ENCODE measurements at places on chromosomes 7 and 10.

DNA sequence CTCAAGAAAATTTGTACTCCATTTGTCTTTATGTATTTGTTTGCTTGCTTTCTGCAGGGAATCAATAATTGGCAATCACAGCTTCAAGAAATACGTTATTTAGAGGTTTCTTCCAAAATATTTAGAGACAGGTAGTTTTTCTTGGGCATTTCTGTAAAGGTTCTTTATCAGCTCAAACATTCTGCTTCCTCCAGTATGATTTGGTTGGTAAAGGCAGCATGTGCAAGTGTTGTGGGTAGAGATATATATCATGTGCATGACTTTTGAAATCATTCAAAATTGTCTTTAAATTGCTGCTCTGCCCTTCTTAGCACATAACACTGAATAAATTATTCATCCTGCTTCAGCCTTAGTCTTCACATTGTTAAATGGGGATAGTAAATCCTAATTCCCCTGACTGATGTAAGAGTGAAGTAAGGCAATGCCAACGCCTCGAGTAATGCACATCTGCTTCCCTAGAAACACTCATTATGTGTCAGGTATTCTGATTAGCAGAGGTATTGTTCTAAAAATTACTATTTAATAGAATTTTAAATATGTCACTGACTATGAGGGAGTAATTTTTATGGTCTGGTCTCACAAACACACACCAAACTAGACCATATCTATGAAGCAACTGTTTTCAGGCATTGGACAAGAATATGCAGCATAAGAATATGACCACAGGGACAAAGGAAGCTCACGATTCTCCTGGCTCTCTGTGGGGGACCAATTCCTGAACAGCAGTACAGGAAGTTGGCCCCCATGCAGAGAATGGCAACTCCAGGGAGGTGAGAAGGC lies 77.3 kb upstream of the AKR1E2 start:
- no peak for DNase-seq

- no peak for DNase-seq
Observed at GRCh38 chr7:131773413-131773812, 217.0 kb upstream of the PODXL start.

DNA sequence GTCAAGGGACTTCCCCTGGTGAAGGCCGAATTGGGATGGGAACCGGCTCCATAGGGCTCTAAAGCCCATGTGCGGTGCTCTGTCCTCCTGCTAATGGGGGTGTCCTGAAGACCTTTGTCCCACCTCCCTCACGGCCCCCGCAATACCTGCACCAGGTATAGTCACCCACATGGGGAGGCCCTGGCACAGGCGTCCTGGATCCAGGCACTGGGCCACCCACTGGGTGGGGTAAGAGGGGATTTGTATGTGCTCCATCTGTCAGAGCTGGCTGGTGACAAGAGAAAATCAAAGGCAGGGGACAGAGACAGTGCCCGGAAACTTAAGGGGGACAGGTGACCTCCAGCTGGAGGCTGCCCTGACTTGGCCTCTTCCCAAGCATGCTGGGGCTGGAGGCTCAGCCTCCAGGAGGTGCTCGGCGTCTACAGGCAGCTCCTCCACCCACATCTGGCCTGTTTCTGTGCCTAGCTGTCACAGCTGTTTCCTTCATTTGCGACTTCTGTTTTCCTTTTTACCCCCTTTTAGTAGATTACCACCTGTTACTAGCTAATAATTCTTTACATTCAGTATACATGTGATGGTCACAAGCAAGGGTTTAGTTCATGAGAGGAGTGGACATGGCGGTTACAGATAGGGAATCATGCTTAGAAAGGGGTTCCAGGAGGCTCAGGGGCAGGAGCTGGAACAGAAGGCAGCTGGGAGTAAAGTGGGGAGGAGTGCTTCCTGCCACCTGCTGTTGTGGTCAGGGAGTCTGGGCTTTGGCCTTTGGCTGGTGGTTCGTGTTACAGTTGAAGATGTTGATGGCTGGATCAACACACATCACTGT lies 2.3 kb upstream of the CUZD1 start:
- DNase-seq, result no peak

DNA sequence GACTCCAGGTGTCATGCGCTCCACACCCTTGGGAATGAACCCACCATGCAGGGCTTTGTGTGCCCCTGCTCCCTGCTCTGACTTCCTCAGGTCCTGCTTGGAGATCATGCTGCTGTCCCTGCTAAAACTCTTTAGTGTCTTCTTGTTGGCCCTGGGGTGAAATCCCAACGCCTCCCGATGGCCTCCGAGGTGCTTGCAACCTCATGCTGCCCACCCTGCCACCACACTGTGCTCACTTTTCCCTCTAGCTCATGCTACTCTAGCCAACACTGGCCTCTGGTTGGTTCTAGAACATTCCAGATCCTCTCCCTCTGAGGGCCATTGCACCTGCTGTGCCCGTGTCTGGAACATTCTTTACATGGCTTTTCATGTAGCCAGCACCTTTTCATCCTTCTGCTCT lies 227.7 kb downstream of the ADAM12 start:
- no peak for DNase-seq

GRCh38 chr10:11098666-11099065 lies 81.0 kb downstream of the CELF2 start:
- DNase-seq, result no peak

- DNase-seq, result no peak
Observed at GRCh38 chr7:45430397-45430796, 143.8 kb upstream of the ADCY1 start.

- DNase-seq, result no peak
Observed at GRCh38 chr10:20888620-20889330, 8.3 kb downstream of the NEBL start.

DNA sequence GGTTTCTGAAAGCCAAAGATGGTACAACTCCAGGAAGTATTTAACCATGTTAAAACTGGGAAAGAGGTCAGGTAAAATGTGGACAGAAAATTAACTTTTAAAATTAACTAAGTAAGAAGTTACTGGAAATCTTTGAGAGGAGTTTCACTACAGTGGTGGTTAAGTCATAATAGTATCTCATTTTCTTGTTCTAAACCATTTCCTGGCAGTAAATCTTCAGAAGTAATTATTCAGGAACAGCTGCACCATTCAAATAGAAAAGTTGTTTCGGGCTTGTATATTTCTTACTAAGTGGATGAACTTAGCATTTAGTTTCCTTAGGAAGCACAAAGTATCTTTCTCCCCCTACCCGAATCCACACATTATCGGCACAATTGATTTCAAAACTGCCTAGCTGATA lies 27.1 kb downstream of the COPG2 start:
- DNase-seq, result no peak

- DNase-seq, result no peak
Observed at GRCh38 chr7:47452715-47453092, 129.2 kb downstream of the TNS3 start.

DNA sequence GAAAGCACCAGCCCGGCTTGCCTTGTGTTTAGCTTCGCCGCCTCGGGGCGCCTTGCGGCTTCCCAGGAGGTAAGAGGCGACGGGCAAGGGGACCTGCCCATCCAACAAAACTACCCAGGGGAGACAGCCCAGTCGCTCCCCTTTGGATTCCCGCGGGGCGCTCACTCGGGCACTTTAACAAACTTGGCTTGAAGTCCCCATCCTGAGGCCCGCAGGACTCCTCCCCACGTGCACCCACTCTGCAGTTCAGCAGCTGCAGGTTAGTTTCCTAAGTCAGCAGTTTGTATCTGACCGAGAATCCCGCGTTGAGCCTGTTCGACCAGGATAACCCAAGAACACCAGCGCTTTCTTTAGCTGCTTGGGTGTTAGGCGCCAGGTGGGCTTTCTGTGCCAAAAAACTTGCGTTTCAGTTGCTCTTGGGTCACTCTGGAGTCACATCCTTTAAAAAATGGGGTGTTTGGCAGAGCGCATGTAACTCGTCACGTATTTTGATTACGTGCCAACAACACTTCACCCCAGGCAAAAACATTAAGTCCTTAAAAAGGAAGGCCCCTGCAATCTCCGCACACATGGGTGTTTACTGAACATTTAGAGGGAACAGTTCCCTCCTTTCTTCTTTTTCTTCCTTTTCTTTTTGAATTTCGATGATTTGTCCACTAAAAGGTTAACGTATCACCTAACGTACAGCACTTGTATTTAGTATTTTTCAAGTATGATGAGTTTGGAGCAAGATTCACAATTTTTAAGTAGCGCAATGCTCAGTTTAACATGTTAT lies 876 bp downstream of the DNAH11 start:
- DNase-seq, result no peak

DNA sequence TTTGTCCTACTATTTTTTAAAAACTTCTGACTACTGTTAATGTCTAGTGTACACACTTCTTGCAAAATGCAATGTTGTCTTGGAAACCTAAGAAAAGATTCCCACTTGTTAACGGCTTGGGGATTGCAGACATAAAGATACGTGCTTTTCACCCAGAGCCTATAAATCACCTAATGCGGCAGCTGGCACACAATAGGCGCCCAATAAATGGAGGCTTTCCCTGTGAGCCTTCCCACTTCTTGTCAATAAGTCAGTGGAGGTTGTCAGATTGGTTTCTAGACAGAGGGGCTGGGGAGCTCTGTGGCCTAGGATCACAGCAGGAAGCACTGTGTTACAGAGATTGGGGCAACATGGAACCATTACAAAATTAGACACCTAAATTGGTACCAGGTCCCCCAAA lies 74.7 kb downstream of the VSTM4 start:
- no peak for DNase-seq

- DNase-seq, result no peak
Observed at GRCh38 chr10:65294329-65294728, 1631.5 kb upstream of the LRRTM3 start.

DNA sequence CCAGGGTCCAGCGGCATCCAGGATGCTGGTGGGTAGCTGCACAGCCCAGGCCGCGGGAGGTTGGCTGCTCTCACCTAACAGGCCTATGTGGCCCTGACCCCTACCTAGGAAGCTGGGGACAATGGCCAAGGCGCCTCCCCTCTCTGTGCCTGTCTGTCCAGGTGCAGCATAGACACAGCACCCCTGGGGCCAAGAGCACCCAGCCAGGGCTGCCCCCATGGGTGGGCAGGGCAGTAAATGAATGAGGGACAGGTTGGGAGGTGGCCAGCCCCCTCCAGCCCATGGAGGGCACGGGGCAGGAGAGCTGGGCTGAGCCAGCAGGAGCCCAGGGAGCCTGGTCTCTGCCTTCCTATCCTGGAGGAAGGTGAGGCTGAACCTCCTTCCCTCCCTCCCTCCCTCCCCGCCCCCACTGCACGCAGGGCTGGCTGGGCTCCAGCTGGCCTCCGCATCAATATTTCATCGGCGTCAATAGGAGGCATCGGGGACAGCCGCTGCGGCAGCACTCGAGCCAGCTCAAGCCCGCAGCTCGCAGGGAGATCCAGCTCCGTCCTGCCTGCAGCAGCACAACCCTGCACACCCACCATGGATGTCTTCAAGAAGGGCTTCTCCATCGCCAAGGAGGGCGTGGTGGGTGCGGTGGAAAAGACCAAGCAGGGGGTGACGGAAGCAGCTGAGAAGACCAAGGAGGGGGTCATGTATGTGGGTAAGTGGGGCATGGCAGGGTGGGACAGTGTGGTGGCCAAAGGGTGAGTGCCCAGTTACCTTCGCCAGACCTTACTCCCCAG lies at the start of gene SNCG:
TSS of gene SNCG (plus strand) at position 484 of the 785 bp plus-strand sequence. CDS start at position 583, 99 bp downstream.
- DNase-seq, result no peak

DNA sequence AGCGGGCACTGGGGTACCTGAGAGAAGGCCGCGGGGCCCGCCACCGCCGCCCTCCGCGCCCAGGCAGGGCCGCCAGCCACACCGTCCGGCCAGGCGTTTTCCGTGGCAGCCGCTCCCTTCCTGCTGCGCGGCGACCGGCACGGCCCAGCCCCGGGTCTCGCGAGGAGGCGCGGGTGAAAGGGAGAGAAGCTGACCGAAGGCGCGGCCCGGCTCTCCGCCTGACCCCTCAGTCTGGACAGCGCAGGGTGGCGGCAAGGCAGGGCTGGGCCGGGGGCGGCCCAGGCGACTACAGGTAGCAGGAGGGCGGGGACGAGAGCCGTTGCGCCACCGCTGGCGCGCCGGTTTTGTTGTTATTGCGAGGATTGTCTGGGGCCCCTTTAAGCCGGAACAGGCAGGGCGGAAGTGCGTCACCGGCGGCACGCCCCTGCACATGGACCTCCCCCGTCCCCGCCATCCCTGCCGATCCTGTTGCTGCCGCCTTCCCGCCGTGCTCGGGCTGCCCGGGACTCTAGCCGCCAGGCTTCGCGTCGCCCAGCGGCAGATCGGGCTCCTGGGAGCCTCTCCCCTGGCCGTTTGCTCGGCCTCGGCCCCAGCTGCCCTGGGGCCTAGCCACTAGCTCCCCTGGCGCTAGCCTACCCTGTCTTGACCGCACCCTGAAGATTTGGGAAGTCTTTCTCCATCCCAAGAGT lies at the start of gene HERPUD2:
TSS of gene HERPUD2 (minus strand) at position 352 of the 689 bp plus-strand sequence. CDS start 805 bp downstream, outside the sequence.
- DNase-seq, result peak; percentile 78

GRCh38 chr7:2403014-2403717 lies at the start of gene CHST12:
Gene CHST12, plus strand, starts transcription at chr7:2403611. Its CDS starts 29,029 bp downstream, at chr7:2432640.
- peak; percentile 90 for DNase-seq

GRCh38 chr7:37230221-37230620 lies 218.4 kb downstream of the ELMO1 start:
- DNase-seq, result no peak

DNA sequence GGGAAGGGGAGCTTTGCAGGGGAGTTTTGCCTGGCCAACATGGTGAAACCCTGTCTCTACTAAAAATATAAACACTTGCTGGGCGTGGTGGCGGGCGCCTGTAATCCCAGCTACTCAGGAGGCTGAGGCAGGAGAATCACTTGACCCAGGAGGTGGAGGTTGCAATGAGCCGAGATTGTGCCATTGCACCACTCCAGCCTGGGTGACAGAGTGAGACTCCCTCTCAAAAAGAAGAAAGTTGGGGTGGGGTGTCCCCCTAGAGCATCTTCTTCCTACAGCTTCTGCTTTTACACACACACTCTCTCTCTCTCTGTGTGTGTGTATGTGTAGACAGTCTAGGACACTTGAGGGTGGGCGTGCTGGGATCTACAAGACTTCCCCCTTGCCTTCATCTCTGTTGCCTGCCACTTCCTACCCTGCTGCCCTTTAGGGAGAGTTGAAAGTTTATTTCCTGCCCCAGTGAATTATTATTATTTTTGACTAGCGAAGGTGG lies 21.7 kb downstream of the PLAU start:
- no peak for DNase-seq

DNA sequence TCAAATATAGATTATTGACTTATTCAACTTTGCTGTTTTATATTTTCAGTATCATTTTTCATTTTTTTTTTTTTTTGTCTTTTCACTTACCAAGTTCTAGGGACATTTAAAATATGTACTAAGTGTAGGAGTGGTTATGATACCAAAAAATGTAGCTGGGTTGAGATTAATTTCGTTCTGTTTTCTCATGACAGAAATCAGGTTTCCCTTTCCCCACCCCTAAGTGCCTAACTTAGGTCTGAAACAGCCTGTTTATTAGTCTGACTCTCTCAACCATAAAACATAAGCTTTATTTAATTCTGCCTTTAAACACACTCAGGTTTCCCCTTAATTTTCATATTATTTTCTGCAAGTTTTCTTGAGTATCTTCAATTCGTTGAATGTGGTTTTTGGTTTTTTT lies 22.1 kb downstream of the TMEM106B start:
- DNase-seq, result no peak

- no peak for DNase-seq
Observed at GRCh38 chr7:9719303-9719702, 1254.4 kb upstream of the PHF14 start.

- DNase-seq, result peak; percentile 36
Observed at GRCh38 chr7:151110941-151111645, 24.8 kb downstream of the AGAP3 start.

- DNase-seq, result no peak
Observed at GRCh38 chr10:77643795-77644468, 6.3 kb upstream of the KCNMA1 start.

Data from stimulated activated CD8-positive, alpha-beta memory T cell treated with anti-CD3 and anti-CD28 coated beads, Interleukin-15, amount 100 ng/mL, for 4 hours (primary cell).